ENCODE measurements at places on chromosomes 5 and 9.

DNA sequence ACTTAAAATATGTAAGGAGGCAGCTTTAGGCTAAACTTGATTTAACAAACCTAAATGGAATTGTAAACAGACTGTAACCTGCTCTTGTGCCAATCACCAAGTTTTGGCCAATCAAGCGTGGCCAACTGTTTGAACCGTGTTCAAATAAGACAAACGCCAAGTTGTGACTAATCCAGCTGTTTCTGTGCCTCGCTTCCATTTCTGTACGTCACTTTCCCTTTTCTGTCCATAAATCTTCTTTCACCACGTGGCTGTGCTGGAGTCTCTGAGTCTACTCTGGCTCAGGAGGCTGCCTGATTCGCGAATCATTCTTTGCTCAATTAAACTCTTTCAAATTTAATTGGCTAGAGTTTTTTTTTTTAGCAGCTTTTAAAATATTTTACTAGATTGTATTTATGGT lies 71.3 kb downstream of the LIX1 start:
- no peak for DNase-seq

DNA sequence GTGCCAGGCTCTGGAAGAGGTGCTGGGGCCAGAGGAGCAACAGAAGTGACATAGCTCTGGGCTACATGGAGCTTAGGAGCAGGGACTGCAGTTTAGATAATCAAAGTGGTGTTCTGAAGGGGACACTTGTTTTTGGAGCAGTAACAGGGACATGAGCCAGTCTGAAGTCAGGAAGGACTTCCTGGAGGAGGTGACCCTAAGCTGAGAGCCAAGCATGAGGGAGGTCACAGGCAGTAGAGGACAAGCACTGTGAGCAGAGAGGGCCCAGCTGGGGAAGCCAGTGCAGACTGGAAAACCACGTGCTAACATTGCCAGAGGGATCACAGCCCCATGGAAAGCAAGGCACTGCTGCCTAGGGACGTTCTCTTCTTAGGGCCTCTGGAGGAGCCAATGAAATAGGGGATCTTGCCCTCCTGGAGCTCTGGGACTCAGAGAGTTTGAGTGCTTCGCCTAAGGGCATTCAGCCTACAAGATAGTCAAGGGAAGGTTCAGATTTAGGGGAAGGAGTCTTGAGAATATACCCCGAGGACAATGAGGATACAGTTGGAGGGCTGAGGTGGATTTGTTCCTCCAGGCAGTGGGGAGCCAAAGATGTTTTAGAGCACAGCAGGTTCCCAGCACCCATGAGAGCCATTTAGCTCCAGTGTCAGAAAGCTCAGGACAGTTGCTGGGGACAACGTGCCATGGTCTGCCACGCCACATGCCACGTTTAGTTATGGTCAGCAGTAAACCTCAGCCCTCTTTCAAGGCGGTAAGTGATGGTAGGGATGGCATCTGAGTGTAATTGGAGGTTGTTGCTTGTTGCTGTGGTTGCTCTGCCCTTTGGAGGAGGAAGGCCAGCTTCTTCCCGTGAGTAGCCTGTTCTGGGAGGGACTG lies 40.5 kb upstream of the SH3PXD2B start:
- no peak for DNase-seq

DNA sequence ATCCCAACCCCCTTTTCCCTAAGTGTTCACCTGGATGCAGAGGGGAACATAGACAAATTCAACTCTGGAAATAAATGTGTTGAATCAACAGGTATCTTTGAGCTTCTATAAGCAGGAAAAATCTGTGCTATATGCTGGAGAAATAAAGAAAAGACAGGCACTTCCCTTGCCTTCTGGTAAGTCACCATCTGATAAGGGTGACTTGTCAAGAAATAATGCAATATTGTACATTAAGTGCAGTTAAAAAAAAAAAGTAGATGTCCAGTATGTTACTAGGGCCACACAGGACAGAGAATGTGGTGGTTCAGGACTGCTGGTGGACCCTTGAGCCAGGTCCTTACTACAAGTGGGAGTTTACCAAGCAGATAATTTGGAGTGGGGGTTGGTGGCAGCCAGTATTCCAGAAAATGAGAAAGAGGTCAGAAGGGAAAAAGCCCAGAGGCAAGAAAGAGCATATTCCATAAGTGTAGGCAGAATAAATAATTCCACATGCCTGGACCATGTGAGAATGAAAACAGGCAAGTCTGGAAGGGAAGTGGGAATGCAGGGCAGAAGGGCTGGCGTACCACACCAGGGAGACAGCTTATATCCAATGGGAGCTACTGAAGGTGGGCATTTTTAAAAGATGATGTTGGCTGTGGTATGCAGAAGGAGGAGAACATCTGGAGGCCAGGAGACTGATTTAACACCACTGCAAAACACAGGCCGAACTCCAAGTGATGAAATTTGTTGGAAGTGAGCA lies 209.9 kb downstream of the SEMA5A start:
- DNase-seq, result no peak

GRCh38 chr5:172692451-172692850 lies 51.4 kb downstream of the NEURL1B start:
- no peak for DNase-seq

DNA sequence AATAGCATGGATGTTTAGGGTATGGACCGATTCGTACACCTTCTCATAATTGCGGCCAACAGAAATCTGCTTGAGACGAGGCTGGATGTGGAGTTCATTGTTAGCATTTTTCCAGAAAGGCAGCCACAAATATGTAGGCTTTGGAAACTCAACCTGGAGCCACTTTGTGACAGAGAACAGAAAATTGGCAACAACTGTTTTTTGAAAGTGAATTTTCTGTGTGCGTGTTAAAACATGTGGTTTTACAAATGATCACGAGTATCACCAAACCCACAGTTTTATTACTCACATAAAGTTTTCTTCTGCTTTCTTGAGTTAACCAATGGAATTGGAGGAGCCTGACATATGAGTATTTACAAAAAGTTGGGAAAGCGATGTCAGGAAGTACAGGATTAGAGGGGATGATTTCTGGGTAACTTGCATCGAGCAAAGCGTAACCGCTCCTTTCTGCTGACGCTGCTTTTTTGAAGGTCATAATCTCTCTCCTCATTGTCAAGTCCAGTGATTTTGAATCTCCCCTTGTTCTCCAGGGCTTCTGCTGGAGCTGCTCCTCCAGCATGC lies 138.5 kb upstream of the TAF11L2 start:
- no peak for DNase-seq

- DNase-seq, result no peak
These were observed 152.7 kb upstream of the DAB2 start for GRCh38 chr5:39577529-39577928.

- DNase-seq, result no peak
These were observed 283.6 kb upstream of the PRDM9 start for GRCh38 chr5:23223846-23224245.

DNA sequence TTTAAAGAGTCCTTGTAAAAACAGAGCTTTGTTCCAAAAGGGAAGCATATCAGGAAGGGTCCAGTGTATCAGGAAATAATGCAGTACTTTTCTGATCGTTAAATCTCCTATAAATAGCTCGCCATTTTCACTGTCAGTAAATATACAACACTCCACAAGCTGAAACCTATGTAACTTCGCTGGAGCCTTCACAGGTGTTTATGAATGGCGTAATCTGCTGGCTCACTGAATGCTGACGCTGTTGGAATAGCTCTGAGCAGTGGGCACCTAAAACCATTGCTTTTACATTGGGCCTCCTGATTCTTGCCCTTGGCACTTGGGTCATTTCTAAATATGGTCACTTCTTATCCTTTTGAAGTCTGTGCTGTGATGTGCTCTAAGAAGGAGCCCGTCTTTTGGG lies 4.3 kb downstream of the SHC3 start:
- no peak for DNase-seq

DNA sequence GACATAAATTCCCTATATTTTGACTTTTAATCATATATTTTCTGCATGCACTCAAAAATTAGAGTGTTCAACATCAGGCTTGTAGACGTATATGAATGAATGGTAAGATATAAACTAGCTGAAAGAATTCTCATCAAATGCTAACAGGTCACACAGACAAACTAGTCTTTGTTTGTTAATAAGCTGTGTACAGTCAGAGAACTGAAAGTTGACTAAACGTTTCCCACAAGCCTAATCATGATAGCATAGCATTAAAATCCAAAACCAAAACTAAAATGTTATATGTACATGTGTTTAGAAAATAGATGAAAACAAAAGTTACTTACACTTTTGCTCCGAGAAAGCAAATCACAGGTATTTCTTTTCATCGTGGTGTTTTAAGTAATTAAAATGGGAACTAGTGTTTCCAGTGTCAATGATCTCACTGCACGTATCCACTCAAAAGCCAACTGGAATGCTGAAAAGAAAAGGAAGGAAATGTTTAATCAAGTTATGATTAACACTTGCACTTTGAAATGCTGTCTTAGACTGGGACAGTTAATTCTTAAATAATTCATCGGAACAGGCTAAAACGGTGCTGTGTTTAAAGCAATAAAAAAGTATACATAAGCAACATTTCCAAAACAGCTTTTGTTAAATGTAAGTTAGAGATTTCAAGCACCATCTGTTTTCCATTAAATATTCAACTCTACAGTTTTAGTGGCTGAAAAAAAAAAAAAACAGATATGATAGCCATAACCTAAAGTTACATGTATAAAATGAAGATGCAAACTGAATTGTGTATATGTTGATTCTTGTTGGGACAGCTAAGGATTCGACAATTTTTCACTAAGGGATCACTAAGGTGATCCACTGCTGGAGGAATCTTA lies 291.9 kb upstream of the PDE4D start:
- DNase-seq, result no peak

DNA sequence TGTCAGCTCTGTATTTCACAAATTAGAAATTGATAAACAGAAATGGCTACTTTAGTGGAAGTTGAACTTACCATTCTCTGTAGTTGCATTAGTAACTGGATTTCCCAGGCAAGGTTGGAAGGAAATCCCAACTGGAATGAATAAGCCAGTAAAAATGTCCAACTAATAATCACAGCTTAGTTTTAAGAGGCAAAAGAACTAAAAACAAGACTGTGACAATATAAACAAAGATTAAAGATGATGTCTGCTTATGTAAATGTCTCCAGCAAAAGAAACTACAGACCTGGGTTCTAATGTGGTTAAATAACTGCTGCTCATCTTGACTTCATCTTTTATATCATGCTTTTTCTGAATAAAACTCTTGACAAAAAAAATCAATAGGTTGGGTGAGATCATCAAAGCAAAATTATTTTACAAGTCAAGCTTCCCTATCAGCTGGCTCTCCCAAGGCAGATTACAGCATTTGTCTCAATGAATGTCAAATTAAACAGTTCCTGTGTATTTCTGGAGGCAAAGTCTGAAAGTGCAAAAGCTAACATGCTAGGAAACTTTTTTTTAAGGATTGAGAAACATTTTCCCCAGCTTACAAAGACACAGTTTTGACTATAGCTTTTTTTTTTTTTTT lies 62.3 kb upstream of the HMHB1 start:
- no peak for DNase-seq

DNA sequence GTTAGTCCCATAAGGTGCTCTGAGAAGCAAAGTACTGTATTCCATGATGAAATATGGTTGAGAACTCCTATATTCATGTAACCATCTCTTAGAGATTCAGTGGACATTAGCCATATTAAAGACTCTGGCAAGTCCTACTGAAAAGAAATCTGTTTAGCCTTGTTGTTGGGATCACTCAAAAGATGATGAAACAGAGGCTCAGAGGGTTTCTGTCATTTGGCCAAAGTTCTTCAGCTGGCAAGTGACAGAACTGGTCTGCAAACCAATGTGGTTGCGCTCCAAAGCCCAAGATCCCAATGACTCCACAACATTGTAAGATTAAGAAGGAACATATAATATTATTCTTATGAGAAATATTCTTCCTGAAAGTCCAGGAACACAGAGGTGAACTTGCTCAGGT lies 462.9 kb downstream of the ACTL7B start:
- DNase-seq, result no peak

- DNase-seq, result no peak
These were observed 433.5 kb upstream of the POU5F2 start for GRCh38 chr5:94174748-94175411.

Measured in hematopoietic multipotent progenitor cell treated with erythropoietin and hydrocortisone succinate and interleukin-3 and kit ligand, for 15 days (in vitro differentiated cells).